ENCODE measurements at places on chromosomes 11 and 22.

DNA sequence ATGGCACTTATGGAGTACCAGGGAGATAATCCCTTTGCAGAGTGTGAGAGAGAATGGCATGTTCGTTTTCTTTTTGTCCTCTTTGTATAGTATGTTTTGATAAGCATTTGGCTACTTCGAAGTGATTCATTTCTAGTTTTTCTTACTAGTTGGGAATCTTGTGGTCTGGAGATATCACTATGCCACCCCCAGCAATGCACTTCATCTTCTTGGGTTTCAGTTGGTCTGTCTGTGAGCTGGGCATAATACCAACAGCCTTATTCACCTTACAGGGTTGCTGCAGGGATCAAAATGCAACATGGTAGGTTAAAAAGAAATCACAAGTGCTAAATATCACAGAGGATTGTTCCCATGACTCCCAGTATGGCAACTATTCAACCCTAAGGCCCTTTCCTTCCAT lies 387.8 kb upstream of the CADM1 start:
- DNase-seq, result no peak

DNA sequence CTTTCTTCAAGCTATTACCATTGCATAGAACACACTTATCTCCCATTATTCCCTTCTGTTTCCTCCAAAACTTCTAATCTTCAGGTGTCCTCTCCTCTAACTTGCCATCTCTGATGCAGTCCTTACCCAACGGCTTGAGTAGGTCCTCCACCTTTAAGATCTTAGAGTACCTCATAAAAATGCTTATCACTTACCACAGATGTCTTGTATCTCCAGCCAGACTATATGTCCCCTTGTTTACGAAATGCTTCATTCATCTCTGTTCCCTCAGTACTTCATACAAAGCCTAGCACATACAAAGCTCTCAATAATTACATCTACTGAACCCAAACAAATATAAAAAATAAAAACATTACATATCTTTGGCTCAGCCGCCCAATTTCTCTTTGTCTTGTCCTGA lies 49.2 kb downstream of the PAK1 start:
- DNase-seq, result no peak

- no peak for DNase-seq
Observed at GRCh38 chr11:36456156-36456555, 53.9 kb downstream of the TRAF6 start.

DNA sequence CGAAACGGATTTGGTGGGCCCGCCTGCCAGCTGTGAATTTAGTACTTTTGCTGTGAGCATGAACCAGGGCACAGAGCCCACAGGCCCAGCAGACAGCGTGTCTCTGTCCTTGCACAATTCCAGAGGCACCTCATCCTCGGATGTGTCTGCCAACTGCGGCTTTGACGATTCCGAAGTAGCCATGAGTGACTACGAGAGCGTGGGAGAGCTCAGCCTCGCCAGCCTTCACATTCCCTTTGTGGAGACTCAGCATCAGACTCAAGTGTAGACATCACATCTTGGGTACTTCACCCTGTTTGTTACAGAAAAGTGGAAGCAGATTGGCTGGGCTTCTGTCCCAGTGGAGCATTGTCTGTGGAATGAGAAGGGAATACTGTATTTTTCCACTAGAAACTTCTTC lies 78.6 kb upstream of the MTNR1B start:
- DNase-seq, result no peak

DNA sequence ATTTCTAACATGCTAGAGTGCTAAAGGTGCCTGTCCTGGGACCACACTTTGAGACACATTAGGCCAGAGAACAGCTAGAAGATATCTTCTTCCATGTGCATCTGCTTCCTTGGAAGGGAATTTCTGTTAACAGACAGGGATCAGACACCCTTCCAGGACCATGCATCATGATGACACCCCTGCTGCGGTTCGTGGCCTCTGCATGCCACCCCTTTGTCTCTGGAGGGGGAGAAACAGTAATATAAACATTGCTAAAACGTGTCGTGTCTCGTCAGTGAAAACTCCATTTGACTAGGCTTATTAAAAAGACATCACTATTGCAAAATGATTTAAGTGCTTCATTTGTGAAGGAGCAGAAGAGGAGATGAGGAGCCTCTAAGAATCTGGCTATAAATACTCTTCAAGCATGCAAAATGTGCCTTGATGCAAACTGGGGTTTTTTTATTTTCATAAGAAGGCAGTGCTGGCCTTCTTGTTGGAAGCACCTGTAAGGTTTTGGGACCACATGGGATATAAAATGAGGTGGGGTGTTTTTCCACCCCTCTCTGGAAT lies 141.6 kb downstream of the MYO18B start:
- no peak for DNase-seq

DNA sequence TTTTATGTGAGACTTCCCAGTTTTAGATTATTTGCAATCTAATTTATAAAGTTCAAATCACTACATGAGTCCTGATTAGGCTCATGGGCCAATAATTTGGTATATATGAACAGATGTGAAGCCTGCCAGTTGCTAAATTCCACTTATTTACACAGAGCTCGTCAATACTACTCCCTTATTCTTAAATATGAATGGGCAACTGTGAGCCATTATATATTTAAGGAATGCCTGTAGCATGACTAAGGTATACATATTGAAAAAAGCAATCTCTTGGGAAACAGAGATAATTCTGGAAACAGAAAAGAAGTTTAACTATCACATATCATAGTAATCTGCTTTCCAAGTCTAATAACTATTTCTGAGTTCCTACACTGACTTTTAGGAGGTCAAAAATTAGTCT lies 27.0 kb downstream of the RBMXL2 start:
- no peak for DNase-seq

GRCh38 chr11:65184146-65184545 lies 2.4 kb downstream of the CAPN1 start:
- DNase-seq, result peak; percentile 49

DNA sequence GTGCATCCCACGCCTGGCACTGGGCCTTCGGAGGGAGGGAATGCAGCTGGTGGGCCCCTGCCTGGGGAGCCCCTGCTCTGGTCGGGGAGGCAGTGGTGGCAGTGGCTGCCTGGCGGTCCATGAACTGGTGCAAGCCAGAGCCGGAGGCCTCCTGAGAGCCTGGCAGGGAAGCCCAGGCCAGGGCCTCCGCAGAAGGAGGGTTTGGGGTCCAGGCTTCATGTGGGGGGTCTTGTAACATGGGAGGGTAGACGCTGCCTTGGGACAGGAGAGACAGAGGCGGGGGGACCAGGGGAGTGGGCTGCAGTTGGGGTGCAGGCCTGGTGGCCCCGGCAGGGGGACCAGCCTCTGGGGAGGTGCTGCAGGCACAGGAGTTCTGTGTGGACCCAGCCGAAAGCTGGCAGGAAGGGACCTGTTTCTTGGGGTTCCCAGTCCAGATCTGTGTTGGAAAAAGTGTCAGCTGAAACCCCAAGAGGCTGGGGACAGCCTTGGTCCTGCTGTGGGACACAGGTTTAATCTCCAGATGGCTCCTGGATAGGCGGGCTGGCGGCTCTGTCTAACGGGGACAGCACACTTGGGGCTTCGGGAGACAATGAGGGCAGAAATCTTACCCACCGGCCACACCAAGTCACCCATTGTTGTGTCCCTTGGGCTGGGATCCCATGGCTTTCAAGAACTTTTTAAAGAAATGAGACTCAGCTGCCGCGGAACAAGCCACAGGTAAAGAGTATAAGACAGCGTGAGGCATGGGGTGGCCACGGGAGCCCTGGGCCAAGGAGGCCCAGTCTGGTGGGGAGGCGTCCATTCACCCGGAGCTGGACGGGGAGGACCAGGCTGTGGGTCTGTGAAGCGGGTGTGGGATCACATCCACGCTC lies 73.5 kb downstream of the KCNQ1 start:
- DNase-seq, result no peak

- DNase-seq, result no peak
Observed at GRCh38 chr11:29263971-29264682, 752.7 kb downstream of the KCNA4 start.

GRCh38 chr11:86047275-86047991 lies 21.5 kb downstream of the PICALM start:
- no peak for DNase-seq

DNA sequence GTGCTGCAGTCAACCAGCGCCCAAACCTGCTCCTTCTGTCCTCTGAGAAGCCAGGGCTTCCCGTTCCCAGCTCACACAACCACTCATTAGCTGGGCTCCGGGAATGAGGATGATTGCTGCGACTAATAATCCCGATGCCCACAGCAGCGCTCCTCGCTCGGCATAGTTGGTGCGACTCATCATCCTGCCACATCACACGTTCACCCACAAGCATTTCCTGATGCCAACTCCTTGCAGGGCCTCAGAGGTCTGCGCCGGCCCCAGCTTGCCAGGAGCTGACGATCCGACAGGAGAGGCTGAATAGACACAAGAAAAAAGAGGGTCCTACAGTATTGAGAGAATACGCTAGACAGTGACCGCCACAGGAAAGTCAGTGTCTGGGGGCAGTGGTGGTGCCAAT lies 10.6 kb upstream of the CSNK1E start:
- DNase-seq, result no peak

DNA sequence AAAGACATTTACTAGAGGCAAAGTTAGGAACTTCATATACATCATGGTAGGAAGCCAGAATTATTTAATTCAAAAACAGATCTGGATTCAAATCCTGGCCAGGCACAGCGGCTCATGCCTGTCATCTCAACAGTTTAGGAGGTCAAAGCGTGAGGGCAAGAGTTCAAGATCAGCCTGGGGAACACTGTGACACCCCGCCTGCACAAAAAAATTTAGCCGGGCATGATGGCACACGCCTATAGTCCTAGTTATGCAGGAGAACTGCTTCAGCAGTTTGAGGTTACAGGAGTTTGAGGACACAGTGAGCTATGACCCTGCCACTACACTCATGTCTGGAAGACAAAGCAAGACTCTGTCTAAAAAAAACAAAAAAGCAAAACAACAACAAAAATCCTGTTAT lies 8.9 kb downstream of the MRTFA start:
- DNase-seq, result no peak

DNA sequence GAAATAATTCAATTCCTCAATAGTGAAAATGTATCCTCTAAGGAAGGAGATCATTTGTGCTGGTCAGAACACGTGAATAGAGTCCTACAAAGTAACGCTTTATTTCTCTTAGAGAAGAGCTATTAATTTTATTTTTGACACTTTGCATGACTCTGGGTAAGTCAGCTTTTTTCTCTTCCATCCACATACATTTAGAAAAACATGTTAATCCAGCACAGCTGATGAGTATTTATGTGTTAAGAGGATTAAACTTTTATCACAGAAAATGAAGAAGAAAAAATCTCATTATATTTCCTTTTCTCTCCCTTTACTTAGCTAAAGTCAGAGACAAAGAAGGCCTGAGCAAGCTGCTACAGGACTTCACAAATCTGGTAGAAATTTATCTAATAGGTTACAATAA lies 649.5 kb upstream of the CCDC179 start:
- DNase-seq, result no peak

DNA sequence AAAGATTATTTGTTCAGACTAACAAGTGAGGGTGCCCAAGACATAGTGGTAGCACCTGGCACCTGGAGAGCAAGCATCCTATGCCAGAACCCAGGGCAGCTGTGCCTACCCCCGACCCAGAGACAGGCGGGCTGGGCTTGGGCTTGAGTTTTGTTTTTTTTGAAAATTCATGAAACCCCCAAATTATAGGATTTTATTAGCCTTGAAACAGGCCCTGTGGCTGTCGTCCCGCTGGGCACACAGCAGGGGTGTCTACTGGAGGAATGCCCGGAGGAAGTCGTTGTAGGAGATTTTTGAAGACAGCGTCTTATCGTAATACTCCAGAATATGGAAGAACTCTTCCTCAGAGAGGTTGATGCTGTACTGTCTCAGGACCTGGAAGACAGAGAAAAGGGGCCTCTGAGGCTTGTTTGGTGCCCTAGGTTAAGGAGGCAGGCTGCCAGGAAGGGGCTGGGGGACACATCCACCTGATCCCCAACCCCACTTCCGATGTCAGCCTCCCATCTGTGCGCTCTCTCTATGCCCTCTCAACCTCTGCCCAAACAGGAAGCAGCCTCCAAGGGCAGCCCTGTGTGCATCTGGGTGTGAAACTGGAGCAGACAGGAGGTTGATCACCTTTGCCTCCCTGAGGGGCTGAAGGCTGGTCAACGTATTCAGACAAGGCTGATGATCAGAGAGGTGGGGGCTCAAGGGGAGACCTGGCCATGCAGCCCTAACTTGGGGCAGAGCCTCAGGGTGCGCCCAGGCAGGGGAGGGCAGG lies 117.0 kb downstream of the MPPED1 start:
- DNase-seq, result no peak

GRCh38 chr11:100939571-100939970 lies 190.0 kb downstream of the PGR start:
- DNase-seq, result no peak

GRCh38 chr11:112795142-112795815 lies 165.9 kb upstream of the NCAM1 start:
- DNase-seq, result peak; percentile 43

DNA sequence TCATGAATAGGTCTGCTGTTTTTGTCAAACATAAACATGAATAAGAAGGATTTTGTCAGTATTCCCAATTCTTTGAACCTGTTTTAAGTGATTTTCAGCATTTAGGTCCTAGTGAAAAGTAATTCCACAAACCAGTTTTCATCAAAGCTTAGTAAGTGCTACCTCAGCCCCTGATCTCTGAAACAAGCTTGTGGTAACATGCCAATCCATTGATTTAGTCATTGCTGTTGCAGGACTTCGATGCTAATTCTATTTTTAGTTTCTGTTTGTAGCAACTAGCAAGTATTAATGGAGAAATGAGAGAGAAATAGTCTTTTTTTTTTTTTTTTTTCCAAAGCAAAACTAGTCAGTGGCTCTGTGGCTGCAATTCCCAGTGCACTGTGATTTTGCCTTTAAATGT lies 91.4 kb downstream of the JRKL start:
- DNase-seq, result no peak

- DNase-seq, result no peak
Observed at GRCh38 chr11:96191752-96192151, 151.2 kb downstream of the MAML2 start.

DNA sequence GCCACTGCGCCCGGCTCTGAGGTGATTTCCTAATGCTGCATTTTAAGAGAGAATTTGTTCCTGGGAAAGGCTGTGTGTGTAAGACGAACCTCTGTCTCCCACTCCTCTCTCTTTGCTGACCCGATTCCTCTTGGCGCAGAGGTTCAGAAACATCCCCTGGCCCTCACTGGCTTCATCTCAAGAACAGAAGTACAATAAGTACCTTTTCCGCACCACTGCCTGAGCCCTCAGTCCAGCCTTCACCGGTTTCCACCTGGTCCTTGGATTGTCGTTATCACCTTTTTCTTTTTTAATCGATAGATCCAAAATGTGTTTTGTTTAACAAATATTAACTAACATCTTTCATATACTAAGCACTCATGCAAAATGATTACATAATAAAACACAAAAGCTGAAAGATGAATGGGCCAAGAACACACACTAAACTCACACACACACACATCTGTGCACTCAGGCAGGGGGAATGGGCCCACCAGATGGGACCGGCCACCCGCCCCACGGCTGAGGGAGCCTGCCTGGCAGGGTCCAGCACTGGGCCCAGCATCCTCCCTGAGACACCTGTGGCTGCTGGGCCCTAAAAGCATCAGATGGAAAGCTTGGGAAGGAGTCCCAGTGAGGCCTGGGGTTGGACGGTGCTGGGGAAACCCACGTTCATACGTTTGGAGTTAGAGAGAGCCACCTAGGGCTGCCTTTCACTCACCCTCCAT lies 50.4 kb upstream of the A4GALT start:
- no peak for DNase-seq

- DNase-seq, result no peak
Observed at GRCh38 chr11:93084727-93085505, 112.9 kb downstream of the SLC36A4 start.

Data from nephron progenitor cell (in vitro differentiated cells).